ENCODE measurements at places on chromosomes 13 and 19. TPM values are rescaled to one million over a fixed set of nuclear protein-coding genes. Genes with fewer than 3 reads are reported as not detected.

DCT gene
- not detected for polyA plus RNA-seq

SLITRK1 gene
- not detected for polyA plus RNA-seq

NUDT15 gene
- polyA plus RNA-seq = 9.2 TPM

GRIK5 gene
- not detected for polyA plus RNA-seq

HSPB6 gene
- polyA plus RNA-seq = not detected

RAB8A gene
- polyA plus RNA-seq = 132 TPM

MIA gene
- polyA plus RNA-seq = not detected

CYP4F2 gene
- polyA plus RNA-seq = not detected

PTH2 gene
- not detected for polyA plus RNA-seq

CABP5 gene
- polyA plus RNA-seq = not detected

SLAIN1 gene
- polyA plus RNA-seq = 7.7 TPM
